CD4-positive, alpha-beta T cell treated with Interleukin-6 at 100 ng/mL for 8 hours (primary cell): ENCODE measurements at places on chromosomes 7 and 10.

- no peak for DNase-seq
Observed at GRCh38 chr10:44689368-44689767, 221.8 kb upstream of the TMEM72 start.

- no peak for DNase-seq
Observed at GRCh38 chr10:86970162-86970981, 2.1 kb downstream of the ADIRF start.

DNA sequence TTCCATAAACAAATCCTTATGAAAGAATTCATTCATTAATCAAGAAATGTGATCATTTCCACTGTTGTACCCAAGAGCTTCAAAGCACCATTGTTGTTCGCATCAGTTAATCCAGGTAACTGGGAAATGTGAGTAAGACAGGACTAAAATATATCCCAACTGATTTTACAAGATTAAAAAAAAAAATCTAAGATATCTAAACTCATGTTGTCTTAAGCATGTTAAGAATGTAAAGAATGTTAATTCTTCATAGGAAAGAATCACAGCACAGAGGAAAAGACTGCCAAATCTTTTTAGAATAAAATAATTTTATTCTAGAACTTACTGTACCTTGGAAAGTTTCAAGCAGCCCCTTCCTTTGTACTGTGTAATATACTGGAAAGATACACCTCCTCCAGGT, 16.4 kb downstream of the FZD1 start:
- DNase-seq = no peak

- no peak for DNase-seq
Observed at GRCh38 chr10:131574707-131575430, 263.3 kb upstream of the TCERG1L start.
